ENCODE measurements at places on chromosomes 2 and 18.

DNA sequence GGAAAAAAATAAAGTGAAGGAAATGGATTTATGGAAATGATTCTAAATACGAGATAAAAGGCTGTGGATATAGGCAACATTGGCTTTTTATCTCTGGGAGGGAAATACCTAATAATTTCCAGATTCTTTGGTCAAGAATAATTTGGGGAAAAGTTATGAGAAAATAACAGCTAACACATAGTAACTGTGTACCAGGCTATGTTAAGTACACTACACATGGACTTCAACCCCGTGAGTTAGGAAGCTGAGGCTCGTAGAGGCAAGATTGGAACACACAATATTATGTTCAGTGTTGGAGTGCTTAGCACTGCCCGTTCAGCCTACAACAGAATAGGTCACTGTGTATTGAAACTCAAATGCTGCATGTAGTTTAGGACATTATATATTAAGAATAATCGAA is 34.3 kb upstream of the GPD2 start:
- H3K36me3 ChIP-seq: no peaks in the 10 kb centered on the region
- DNase-seq: peak; percentile 50
- H3K4me1 ChIP-seq: peaks cover 36% of the 10 kb centered on the region
- H3K27me3 ChIP-seq: no peaks in the 10 kb centered on the region
- H3K4me3 ChIP-seq: no peak overlapping the region

DNA sequence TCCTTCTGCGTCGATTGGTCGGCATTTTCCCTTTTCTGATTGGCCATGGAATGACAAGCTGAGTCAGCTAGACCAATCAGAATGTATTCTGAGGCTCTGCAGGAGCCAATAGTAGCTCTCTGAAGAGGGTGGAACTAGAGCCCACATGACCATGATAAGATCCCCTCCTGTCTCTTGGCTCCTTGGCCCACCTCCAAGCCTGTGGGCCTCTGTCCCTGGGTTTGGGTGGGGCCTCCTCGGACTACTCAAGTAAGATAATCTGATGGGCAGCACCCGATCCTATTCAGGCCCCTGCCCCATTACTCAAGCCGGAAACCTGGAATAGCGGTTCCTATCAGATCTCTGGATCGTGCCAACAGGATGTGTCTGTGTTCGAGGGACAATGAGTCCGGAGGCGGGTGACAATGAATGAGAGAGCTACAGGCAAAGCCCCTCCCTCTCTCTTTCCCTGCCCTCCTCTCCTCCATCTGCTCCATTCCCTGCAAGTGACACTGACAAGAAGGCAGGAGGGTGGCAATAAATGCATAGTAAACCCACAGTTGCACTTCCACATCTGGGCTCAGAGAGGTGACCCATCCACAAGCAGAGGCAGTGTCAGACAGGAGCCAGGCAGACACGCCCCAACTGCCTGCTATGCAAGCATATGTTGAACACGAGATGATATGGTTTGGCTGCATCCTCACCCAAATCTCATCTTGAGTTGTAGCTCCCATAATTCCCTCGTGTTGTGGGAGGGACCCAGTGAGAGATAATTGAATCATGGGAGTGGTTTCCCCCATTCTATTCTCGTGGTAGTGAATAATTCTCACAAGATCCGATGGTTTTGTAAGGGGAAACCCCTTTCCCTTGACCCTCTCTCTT is 114.7 kb downstream of the TNS1 start:
- H3K36me3 ChIP-seq: peaks cover 86% of the 10 kb centered on the region
- H3K27ac ChIP-seq: no peak overlapping the region
- no peak overlapping the region for H3K4me3 ChIP-seq
- H3K4me1 ChIP-seq: peaks cover 14% of the 10 kb centered on the region
- DNase-seq: no peak
- no peaks in the 10 kb centered on the region for H3K27me3 ChIP-seq

DNA sequence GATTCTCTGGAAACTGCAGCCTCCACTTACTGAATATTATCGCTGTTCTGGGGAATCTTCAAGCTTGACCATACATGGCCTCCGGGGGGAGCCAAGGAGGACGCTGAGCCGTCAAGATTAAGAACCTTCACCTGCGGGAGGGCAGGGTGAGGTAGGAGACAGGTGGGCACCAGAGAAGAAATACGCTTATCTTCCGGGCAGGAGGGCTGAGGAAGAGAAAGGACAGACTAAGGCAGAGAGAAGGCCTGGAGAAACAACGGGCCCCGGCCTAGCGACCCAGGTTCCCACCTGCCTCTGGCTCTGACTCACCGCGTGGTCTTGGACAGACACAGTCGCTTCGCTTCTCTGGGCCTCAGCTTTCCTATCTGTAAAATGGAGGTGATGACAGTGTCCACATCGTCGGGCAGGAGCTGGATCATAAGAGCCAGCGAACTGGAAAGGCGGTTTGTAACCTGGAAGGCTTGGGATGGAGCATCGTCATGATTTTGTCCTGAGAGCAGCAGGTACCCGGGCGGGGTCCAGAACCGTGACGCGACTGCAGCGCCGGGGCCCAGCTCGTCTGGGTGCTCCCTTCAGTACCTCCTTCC is 659 bp downstream of the ZNF142 start:
- peaks cover 24% of the 10 kb centered on the region for H3K4me1 ChIP-seq
- peak overlapping the region; percentile 80 for H3K4me3 ChIP-seq
- peak; percentile 57 for DNase-seq
- H3K36me3 ChIP-seq: peaks cover 59% of the 10 kb centered on the region

GRCh38 chr2:241109210-241110088 is 7.4 kb upstream of the MTERF4 start:
- H3K4me1 ChIP-seq: no peaks in the 10 kb centered on the region
- DNase-seq: no peak
- H3K4me3 ChIP-seq: no peak overlapping the region
- peaks cover 29% of the 10 kb centered on the region for H3K36me3 ChIP-seq
- no peaks in the 10 kb centered on the region for H3K27me3 ChIP-seq
